ENCODE measurements at places on chromosomes 3 and 15.
A peak's percentile ranks its signal among the peaks of the same experiment; 100 is the strongest.

- peaks cover 4% of the 10 kb centered on the region for H3K27me3 ChIP-seq
- H3K4me3 ChIP-seq: no peak overlapping the region
- H3K27ac ChIP-seq: no peak overlapping the region
- DNase-seq: no peak
These were observed 47.3 kb downstream of the AMOTL2 start for GRCh38 chr3:134326760-134327593.

DNA sequence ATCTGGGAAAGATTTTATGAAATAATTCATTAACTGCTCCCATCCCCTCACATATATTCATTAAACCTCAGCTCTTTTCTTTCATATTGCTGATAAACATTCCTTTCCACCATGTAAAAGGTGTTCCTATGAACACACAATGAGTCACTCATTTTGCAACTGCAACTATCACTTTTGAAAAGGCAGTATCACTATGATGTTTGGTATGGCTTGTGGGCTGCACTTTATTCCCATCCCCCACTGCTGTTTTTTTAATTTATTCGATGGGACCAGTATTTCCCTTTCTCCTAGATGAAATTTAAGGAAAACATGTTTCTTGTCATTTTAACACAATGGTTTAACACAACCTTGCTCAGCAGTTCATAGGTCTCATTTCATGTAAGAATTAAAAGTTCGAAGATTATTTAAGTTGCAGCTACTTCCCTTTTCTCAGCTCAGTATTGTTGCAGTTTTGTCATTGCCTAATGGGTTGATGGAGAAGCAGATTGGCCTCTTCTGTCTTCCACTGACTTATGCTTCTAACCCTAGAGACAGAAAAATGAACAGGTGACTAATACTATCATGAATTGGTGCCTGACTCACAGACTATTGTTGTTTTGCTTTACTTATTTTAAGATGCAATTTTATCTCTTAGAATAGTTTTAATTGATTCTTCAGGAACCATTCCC, 280.3 kb downstream of the ZPLD1 start:
- peaks cover 2% of the 10 kb centered on the region for H3K4me1 ChIP-seq
- H3K27me3 ChIP-seq: no peaks in the 10 kb centered on the region
- DNase-seq: no peak
- H3K27ac ChIP-seq: no peak overlapping the region

- no peak overlapping the region for H3K4me3 ChIP-seq
- H3K27me3 ChIP-seq: no peaks in the 10 kb centered on the region
- peaks cover 3% of the 10 kb centered on the region for H3K4me1 ChIP-seq
These were observed 40.9 kb downstream of the AKAP13 start for GRCh38 chr15:85421116-85421925.

- no peaks in the 10 kb centered on the region for H3K36me3 ChIP-seq
- peaks cover 6% of the 10 kb centered on the region for H3K27me3 ChIP-seq
- H3K4me3 ChIP-seq: peak overlapping the region; percentile 67
- no peak overlapping the region for H3K27ac ChIP-seq
- peaks cover 7% of the 10 kb centered on the region for H3K4me1 ChIP-seq
- DNase-seq: no peak
These were observed 1.1 kb upstream of the THSD4 start for GRCh38 chr15:71114066-71114680.

- H3K4me3 ChIP-seq: no peak overlapping the region
- no peak overlapping the region for H3K27ac ChIP-seq
- H3K4me1 ChIP-seq: no peaks in the 10 kb centered on the region
- H3K36me3 ChIP-seq: no peaks in the 10 kb centered on the region
- DNase-seq: no peak
- no peaks in the 10 kb centered on the region for H3K27me3 ChIP-seq
These were observed 8.1 kb upstream of the RCCD1 start for GRCh38 chr15:90946538-90946937.

DNA sequence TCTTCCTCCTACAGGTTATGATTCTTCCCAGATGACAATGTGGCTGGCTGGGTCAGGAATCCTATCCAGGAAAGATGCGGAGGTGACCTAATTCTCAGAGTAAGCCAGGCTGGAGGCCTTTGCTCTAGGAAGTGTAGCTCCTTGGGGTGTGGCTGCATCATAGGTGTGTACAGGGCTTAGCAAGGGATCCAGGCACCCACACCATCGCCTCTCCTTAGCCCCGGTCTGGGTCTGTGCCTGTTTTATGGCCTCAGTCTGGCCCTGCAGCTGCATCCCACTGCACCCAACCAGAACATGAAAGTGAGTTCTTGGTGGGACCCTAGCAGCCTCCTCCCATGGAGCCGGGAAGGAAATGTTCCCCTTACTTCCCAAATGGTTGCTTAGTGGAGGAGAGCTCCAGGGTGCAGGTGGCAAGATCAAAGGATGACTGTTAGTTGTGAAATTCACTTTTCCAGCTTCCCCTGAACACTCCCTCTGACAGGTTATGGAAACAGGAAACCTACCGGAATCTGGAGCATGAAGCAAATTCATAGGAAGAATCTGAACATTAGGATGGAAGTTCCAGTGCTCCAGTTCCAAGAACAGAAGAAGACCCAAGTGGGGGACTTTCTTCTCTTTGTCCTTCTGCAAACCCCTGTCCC, 2.7 kb upstream of the AMOTL2 start:
- H3K27me3 ChIP-seq: peaks cover 29% of the 10 kb centered on the region
- H3K36me3 ChIP-seq: no peaks in the 10 kb centered on the region
- no peak overlapping the region for H3K27ac ChIP-seq
- no peak for DNase-seq
- peaks cover 9% of the 10 kb centered on the region for H3K4me1 ChIP-seq

DNA sequence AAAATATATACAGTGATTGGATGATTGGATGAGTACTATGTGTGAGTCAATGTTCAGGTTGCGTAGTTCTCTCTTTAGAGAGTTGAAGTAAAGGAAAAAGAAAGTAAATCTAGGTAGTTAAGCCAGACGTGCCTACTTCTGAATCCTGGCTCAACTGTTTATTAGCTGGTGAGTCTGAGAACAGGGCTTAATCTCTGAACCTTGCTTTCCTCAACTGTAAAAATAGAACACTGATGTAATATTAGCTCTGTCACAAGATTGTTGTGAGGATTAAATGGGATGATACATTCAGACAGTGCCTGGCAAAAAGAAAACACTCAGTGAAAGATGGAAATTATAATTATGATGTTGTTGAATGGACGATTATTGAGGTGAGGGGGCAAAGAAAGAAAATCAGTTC, 413.4 kb downstream of the MAGI1 start:
- H3K27ac ChIP-seq: no peak overlapping the region
- no peaks in the 10 kb centered on the region for H3K27me3 ChIP-seq
- DNase-seq: no peak

Measured in glutamatergic neuron (in vitro differentiated cells).